ENCODE measurements at places on chromosomes 4 and X.

- DNase-seq: peak; percentile 46
Measured at GRCh38 chrX:129781134-129781672, 1.5 kb downstream of the SASH3 start.

GRCh38 chrX:54494989-54495813, 833 bp downstream of the FGD1 start:
- DNase-seq: no peak

DNA sequence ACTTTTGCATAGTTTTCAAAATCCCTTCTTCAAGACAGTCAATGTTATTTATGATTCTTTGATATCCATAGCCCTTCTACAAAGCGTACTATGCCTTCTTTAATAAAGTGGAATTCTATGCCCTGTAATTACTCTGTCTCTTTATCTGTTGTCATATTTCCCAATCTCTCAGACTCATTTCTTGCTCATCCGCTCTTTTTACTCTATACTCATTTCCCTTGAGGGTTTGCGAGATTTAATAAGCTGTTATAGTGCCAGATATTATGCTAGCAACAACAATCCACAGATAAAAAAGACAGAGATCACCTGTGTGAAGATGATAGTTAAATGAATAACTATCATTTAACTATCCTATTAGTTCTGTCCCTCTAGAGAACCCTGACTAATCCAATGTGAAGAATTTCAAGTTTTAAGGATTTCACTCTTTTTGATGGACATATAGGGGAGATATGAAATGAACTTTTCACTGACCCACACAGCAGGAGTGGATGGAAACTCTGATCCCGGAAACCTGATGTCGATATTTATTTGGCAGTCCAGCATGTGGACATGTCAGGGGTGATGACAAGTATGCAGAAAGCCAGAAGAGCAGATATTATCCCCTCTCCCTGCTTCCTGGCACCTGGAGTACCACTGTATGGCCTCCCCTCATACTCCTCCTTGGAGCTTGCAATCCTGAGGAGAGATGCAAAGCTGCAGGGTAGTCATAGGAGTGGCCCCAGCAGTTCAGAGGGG, 49.7 kb downstream of the TMEM156 start:
- DNase-seq: no peak

DNA sequence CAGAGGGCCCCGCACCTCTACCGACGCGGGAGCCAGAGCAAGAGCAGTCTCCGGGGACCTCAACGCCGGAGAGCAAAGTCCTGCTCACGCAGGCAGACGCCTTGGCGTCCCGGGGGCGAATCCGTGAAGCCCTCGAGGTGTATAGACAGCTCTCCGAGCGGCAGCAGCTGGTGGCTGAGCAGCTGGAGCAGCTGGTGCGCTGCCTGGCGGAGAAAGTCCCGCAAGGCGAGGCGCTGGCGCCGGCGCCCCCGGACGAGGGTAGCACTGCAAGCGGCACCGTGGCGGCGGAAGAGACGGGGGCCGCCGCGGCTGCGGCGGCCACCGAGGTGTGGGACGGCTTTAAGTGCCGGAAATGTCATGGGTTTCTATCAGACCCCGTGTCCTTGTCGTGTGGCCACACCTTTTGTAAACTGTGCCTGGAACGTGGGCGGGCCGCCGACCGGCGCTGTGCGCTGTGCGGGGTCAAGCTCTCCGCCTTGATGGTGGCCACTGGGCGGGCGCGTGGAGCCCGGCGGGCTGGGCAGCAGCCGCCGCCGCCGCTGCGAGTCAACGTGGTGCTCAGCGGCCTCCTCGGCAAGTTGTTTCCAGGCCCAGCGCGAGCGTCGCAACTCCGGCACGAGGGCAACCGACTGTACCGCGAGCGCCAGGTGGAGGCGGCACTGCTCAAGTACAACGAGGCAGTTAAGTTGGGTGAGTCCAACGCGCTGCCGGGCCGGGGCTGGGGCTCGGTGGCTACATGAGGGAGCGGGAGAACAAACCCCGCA, 672 bp downstream of the LONRF3 start:
- no peak for DNase-seq

GRCh38 chr4:183356173-183356830, 34.1 kb upstream of the CLDN24 start:
- no peak for DNase-seq

GRCh38 chr4:3765271-3766035, 732 bp upstream of the ADRA2C start:
- no peak for DNase-seq

DNA sequence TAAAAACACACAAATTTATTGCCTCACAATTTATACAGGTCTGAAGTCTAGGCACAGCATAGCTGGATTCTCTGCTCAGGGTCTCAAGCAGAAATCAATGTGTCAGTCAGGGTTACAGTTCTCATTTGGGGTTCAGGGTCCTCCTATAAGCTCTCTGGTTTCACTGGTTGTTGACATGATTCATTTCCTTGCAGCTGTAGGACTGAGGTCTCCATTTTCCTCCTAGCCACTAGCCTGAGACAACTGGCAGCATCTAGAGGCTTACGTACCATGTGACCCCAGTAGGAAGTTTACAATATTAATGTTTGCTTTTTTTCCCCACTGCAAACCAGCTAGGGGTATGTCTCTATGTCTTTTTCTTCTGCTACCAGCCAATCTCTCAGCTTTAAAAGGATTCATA, 102.5 kb downstream of the CPEB2 start:
- DNase-seq: no peak

- DNase-seq: no peak
Measured at GRCh38 chr4:122827879-122828601, 1.4 kb downstream of the FGF2 start.

DNA sequence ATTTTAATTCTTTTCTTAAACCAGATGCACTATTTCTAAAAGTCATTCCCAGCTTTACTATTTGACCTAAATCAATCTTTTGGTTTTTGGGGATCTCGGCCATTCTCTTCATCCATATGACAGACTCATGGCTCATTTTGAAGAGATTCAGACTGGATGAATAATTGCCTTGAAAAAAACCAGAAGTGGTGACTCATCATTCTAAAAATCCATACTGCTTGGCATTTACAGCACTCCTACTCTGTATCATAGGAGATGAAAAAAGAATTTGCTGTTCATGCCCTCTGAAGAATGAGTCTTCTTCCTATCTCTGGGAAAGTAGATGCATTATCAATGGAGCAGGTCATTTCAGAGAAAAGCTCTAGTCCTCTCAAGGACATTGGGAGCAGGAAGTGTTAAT, 220.5 kb upstream of the RPS6KA3 start:
- no peak for DNase-seq

- DNase-seq: no peak
Measured at GRCh38 chr4:159508917-159509500, 406.1 kb downstream of the RAPGEF2 start.

DNA sequence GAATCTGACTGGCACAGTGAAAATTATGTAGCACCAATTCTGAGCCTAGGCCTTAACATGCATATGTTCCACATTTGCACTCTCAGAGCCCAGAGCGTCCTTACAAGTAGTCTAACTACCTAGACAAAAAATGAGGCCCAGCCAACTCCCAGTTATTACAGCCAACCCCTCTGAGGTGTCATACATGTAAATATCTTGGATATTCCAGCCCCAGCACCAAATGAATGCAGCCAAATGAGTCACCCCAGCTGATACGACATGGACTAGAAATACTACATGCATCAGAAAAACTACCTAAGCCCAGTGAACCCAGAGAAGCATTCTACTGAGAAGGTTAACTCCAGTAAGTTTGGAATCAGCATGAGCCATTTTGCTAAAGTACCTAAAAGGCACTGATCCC, 145.1 kb downstream of the STPG2 start:
- DNase-seq: no peak

DNA sequence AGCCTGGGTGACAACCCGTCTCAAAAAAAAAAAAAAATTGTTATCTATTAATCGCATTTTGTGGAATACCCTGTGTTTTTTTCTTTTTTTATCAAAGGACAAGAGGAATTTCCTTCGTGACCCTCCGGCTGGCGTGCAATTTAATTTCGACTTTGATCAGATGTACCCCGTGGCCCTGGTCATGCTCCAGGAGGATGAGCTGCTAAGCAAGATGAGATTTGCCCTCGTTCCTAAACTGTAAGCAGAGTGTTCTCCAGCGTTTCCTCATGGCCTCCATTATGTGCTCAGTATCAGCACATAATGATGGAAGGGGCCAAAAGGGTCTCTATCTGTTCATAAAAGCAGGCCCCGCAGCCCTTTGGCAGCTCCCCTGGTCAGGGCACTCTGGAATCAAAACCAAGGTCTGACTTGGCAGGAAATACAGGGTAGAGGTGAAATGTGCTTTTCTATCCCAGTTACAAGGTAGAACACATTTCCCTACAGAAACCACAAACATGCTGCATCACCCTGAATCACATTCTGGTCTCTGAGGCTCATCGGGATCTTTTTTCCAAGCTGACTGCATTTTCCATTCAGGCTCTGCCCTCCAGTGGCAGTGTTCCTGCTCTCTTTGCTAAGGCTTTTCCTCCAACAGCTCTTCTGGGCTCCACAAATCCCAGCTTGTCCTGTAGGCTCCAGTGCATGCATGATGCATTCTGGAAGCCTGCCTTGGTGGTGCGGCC, 24.4 kb downstream of the SYAP1 start:
- no peak for DNase-seq

- no peak for DNase-seq
Measured at GRCh38 chrX:123581586-123581985, 151.3 kb downstream of the THOC2 start.

DNA sequence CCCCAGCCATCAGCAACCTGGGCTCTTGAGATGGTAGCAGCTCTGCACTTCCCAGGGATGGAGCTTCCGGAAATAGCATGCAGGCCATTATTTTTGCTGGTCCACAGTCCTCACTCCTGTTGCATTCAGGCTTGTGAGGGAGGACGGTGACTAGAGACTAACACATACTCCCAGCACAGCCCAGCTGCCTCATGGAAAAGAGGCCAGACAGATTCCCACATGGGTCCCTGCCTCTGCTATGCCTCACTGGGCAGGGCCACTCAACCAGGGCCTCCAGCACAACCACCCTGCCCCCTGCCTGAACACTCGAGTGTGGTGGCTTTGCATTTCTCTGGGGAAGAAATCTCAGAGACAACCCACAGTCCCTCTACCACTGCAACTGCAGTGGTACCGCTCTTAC, 1195.1 kb downstream of the PCDH18 start:
- DNase-seq: no peak

DNA sequence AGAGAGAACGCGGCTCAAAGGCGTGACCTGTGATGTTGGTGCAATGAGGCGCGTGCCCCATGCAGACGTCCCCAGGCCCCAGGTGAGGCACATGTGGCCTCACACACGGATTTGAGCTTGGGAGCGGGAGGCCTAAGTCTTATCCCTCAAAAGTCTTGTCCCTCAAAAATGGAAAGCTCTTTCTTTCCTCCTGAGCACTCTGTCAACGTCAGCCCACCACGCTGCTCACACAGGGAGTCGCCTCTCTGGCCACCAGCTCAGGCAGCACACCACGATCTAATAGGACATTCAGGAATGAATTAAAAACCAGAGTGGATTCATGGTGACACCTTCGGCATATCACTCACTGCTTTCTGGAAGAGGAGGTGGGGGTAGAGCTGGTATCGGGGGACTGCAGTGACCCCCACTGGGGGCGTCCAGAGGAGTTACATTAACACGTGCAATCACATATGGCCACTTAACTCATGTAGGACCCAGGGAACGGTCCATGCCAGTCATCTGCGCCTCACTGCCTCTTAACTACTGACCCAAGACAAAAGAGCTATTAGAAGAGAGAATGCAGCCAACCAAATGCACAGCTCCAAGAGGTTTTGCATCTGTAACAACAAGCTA, 21.9 kb upstream of the CYP4V2 start:
- no peak for DNase-seq

DNA sequence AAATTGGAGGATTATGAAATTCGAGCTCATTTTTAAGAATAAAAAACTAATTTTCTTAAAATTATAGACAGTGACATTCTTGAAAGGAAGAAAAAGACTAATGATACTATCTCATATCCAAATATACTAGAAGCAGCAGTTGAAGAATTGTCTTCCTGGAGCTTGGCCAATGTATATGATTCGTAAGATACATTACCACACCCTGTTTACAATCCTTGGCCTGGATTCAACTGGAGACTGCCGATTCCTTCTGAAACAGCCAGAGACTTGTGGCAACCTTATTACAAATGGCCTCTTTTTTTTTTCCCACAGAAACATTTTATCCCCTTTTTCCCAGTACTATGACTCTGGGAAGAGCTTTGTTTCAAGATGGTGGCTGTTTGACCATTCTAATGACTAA, 571.2 kb upstream of the FAT1 start:
- DNase-seq: no peak

- DNase-seq: no peak
Measured at GRCh38 chr4:74254386-74254785, 53.9 kb upstream of the EPGN start.

- DNase-seq: no peak
Measured at GRCh38 chr4:4859799-4860599, 534 bp downstream of the MSX1 start.

DNA sequence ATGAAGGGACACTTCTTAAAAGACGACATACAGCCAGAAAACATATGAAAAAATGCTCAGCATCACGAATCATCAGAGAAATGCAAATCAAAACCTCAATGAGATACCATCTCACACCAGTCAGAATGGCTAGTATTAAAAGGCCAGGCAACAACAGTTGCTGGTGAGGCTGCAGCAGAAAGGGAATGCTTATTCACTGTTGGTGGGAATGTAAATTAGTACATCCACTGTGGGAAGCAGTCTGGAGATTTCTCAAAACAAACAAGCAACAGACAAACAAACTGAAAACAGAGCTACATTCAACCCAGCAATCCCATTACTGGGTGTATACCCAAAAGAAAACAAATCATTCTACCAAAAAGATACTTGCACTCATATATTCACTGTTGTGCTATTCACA, 197.9 kb downstream of the EVC2 start:
- DNase-seq: no peak

- DNase-seq: no peak
Measured at GRCh38 chr4:139469216-139469615, 15.3 kb downstream of the RAB33B start.

DNA sequence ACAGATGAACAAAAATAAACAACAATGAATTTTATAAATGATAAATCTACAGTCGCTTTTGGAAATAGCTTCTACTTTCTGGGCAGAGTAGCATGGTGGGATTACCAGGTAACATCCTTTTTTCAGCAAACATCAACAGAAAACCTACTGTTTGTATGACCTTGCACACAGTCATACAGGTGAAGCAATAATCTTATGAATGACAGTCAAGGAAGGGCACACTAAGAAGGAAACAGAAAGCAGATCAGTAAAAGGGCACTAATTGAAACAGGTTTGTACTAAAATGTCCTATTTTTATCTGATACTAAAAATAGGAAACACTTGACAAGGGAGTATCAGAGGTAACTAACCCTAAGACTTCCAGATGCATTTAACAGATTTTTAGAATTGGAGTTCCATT, 108.9 kb downstream of the DLG3 start:
- DNase-seq: no peak

DNA sequence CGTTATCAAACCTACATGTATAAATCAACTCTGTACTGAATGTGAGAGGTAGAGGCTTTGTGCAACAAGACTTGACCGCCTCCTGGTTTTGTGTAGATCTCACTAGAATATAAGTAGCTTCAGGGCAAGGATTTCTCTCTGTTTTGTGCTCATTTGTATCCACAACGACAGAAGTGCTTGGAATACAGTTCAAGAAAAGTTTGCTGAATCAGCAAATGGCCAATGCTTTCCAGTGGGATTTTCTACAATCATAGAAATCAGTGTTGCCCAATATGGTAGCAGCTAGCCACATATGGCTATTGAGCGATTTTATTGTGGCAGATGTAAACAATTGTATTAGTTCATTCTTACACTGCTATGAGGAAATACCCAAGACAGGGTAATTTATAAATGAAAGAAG, 127.4 kb downstream of the VCX3A start:
- DNase-seq: no peak

- DNase-seq: no peak
Measured at GRCh38 chrX:150512461-150512901, 55.9 kb upstream of the MTM1 start.
